CD4-positive, alpha-beta T cell treated with Interleukin-1 beta for 1 hour (primary cell): ENCODE measurements at places on chromosomes 6 and 20.

GRCh38 chr20:61307686-61308476 is 55.8 kb downstream of the CDH4 start:
- no peak for DNase-seq

- DNase-seq, result no peak
Observed at GRCh38 chr6:68233623-68234022, 401.5 kb upstream of the ADGRB3 start.

DNA sequence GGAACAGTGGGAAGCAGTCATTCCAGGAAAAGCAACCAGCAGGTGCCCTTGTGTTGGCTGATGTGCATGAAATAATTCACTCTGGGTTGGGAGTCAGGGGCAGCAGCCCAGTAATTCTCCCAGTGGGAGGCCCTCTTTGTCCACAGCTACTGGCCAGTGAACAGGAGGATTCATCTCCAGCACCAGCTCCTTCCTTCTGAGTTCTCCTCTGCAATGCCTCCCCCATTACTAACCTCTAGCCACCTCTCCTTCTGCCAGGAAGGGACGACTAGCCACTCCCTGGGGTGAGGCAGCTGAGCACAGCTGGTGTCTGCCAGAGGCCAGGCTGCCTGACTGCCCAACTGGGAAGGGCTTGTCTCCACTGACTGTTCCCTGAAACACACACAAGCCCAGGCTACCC is 12.5 kb upstream of the R3HDML start:
- no peak for DNase-seq

DNA sequence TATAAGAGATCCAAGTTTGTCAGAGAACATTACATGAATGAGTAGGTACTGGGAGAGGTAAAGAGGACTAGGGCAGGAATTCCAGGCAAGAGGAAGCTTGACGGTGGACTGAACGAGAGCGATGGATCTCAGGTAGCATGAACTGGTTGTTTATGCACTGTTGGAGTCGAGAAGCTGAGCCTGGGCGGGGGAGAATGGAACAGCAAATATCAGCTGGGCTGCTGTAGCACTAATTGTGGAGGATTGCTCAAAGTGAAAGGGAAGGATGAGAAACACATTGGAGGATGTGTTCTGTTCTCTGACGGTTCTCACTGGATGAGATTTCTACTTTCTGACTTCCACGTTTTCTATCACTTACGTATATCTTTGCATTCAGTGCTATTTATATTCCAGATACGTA is 164.2 kb downstream of the PHF3 start:
- no peak for DNase-seq

GRCh38 chr20:9583151-9583550 is 68.8 kb downstream of the LAMP5 start:
- no peak for DNase-seq

GRCh38 chr6:140669321-140669720 is 1294.9 kb upstream of the CITED2 start:
- no peak for DNase-seq

- no peak for DNase-seq
Observed at GRCh38 chr6:75493400-75494064, at the start of gene FILIP1. Gene FILIP1, minus strand, starts transcription at chr6:75493800. Its CDS starts 78,828 bp downstream, at chr6:75414972.

DNA sequence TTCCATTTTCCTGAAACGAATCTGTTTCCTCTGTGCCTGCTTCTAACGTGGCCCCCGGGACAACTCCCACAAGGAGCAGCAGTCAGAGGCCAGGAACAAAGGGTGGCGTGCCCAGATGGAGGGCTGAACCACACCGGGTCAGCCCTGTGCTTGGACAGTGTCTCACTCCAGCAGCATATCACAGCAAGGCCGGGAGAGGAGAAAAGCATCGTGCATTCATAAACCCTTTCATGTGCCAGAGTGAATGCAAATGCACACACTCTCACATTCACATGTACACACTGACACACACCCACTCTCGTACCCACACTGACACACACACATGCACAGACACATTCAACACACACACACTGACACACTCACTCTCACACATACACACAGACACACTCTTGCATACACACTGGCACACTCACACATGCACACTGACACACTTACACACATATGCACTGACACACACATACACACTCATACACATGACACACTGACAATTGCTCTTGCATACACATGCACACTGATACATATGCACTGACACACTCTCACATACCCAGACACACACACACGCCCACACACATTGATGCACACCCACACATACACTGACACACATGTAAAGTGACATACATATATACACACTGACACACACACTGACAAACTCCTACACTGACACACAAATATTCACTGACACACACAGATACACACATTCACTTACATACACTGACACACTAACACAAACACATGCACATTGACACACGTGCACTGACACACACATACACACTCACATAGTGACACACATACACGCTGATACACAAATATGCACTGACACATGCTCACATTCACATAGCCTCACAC is 237.0 kb downstream of the LRFN2 start:
- DNase-seq, result no peak

GRCh38 chr6:39840781-39841180 is 48.6 kb downstream of the DAAM2 start:
- DNase-seq, result no peak

DNA sequence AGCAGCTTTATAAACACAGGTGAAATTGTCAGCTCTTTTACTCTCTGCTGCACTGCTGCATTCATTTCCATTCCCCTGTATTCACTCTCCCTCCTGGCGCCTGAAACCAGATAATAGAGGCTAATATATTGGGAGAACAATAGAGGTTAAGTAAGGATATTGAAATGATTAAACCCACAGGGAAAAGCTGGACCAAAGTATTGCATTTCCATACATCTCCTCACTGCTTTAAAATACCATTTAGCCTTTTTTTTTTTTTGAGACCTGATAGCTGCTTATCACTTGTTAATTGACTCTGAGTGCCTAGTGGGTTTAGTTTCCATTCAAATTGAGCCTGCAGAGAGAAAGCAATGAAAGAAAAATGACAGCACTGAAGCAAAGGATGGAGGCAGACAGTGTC is 540.5 kb upstream of the IMPG1 start:
- DNase-seq, result no peak

DNA sequence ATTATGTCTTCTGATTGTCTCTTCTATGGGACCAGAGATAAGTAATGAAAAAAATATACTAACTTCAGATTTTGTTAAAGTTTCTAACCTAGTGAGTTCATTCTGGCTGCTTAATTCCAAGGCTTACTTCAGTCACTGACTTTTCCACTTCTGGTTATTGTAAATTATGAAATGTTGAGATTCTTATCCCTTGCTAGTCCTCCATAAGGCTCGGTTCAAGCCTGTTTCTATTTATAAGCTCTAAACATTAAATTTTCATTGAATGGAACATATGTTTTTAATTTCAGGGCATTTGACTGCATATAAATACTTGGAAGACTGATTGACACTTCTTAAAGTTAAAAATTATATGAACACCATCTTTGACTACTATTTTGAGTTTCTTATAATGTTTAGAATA is 23.6 kb upstream of the NKAIN2 start:
- no peak for DNase-seq

GRCh38 chr20:33373735-33374605 is 27.3 kb downstream of the CDK5RAP1 start:
- no peak for DNase-seq

DNA sequence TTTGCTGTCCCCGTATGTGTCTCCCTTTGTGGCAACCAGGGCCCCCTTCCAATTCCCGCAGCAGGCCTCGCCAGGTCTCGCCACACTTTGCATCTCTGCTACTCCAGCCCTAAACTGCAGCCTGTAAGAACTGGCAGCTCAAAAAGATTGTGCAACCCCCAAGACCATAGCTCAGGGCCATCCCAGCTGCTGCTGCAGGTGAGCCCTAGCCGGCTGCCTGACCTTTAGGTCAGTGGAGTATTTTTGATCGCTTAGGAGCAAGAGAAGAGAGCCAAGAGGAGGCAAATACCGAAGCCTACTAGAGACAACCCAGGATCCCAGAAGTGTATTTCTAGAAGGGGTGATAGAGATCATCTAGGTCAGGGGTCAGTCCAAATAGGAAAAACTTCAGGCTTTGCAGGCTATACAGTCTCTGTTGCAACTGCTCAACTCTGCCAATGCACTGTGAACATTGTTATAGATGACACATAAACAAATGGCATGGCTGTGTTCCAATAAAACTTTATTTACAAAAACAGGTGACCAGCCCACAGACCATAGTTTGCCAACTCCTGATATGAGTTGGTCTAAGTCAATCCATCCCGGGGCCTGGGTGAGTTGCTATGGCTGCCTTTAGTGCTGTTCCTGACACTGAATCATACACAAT is 138.4 kb downstream of the EYA2 start:
- DNase-seq, result no peak

DNA sequence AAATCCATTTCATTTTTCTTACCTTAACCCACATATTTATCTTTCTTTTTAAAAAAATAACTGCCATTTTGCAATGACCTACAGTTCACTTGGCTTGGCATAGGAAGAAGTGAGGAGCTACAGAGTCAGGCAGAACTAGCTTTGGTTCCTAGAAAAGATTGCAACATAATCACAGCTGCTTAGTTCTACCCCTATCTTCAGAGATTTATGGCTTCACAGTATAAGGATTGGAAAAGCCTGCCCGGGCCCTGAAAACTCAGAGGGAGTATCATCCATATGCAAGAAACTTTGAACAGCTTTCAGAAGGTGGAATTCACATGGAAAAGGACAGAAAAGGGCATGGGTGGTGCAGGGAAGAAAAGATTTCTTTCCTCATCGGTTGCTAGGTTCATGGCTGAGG is 774.3 kb upstream of the CHD6 start:
- no peak for DNase-seq

DNA sequence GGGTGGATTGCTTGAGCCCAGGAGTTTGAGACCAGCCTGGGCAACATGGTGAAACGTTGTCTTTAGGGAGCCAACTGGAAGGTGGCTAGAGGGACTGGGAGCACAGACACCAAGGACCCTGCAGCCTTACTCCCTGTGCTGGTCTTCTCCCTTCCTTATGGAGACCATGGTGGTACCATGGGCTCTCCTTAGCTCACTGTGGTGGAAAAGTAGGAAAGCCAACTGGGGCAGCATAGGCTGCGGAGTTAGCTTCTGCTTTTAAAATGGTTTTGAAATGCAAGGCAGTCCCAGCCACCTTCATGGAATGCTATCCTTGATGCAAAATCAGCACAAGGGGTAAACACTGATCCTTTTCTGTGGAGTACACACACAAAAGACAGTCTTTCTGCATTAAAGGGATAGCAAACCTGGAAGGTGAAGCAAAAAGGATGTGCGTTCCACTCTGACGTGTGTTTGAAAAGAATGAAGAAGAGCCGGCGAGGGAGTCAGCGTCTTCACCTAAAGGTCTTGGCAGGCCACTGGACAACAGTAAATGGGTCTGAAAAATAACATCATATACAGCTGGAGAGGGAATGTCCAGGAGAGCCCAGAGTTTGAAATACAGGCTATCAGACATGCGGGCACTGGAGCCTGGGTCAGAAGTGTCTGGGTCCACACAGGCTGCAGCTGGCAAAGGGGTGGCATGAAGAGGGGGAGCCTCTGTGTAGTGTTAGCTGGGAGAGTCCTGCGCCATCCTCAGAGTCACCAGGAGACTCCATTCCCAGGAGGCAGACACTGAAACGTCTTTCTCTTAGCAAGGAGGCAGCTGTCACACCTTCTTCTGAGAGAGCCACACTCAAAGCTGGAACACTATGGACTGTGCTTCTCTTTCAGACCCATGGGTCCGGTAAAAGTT is 58.5 kb downstream of the GPR6 start:
- no peak for DNase-seq
